ENCODE measurements at places on chromosomes 11 and 22. TPM values are rescaled to one million over a fixed set of nuclear protein-coding genes. Genes with fewer than 3 reads are reported as not detected.

DNA sequence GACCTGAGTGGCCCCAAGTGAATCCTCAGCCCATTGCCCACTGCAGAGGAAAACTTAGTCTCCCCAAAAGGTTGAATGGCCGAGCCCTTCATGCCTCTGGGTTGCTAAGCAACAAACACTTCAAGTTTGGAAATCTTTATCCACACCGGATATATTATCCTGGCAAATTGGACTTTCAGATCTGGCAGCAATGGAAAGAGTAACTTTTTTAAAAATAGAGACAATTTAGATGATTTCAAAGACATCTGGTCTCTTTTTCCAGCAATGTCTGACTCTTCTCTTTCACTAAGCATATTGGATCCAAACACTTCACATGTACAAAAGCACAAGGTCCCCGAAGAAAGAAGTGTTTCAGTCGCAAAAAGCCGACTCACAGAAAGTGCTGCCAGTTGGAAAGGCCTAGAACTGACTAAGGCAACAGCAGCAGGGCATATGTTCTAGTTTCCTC lies 505.3 kb downstream of the SOX6 start:
- no peaks in the 10 kb centered on the region for H3K4me1 ChIP-seq
- H3K27me3 ChIP-seq, result no peaks in the 10 kb centered on the region
- no peak overlapping the region for H3K27ac ChIP-seq
- no peaks in the 10 kb centered on the region for H3K36me3 ChIP-seq
- no peak overlapping the region for H3K4me3 ChIP-seq

- no peaks in the 10 kb centered on the region for H3K36me3 ChIP-seq
- H3K27ac ChIP-seq, result no peak overlapping the region
- DNase-seq, result no peak
- H3K4me3 ChIP-seq, result no peak overlapping the region
- H3K27me3 ChIP-seq, result no peaks in the 10 kb centered on the region
Measured at GRCh38 chr22:49391436-49391835, 436.2 kb downstream of the BRD1 start.

DNA sequence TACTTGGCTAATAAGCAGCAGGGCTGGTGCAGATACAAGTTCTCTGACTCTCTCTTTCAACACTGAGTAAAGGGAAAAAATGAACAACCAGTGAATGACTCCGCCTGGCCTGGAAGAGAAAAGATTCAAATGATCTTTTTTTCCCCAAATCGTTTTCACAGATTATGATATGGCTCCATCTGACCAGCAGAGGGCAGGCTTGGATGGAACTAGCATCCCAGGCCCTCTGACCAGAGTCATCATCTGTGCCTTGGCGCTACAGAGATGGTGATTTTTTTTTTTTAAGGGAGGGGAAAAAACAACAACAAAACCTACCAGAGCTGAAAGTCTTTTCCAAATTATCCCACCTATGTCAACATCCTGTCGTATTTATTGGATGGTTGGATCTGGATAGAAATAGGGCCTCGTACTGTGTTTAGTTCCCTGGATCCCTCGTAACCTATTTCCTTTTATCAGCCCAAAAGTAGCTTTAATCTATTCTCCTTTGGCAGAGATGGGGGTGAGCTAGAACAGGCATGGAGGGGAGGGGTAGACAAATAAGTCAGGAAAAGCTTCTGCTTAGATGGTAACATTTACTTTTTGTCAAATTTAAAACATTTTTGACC lies 69.7 kb downstream of the PRSS23 start:
- H3K4me1 ChIP-seq, result no peaks in the 10 kb centered on the region
- no peaks in the 10 kb centered on the region for H3K27me3 ChIP-seq
- no peak overlapping the region for H3K4me3 ChIP-seq
- H3K27ac ChIP-seq, result no peak overlapping the region
- H3K36me3 ChIP-seq, result no peaks in the 10 kb centered on the region

GRCh38 chr11:10674440-10674855 lies 19.1 kb downstream of the IRAG1 start:
- no peak overlapping the region for H3K27ac ChIP-seq
- no peaks in the 10 kb centered on the region for H3K36me3 ChIP-seq
- peaks cover 34% of the 10 kb centered on the region for H3K4me1 ChIP-seq
- no peaks in the 10 kb centered on the region for H3K27me3 ChIP-seq
- peak; percentile 32 for DNase-seq

DNA sequence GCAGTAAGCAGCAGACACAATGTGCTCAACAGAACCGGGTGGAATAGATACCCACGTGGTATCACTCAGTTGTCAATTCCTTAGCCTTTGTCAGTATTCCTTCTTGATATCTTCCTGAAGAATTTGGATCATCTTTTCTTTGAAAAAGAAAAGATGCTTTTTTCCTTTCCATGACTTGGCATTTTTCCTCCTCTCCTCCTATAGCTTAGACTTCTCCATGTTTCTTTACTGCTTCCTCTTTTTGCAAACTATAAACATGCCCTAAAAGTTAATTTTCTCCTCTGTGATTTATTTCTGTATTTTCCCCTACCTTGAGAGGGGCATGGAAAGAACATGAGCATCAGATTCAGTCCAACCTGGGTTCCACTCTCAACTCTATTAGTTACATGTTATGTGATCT lies 11.7 kb downstream of the CBLIF start:
- H3K36me3 ChIP-seq, result no peaks in the 10 kb centered on the region
- no peaks in the 10 kb centered on the region for H3K27me3 ChIP-seq
- no peak overlapping the region for H3K27ac ChIP-seq
- no peak overlapping the region for H3K4me3 ChIP-seq

DNA sequence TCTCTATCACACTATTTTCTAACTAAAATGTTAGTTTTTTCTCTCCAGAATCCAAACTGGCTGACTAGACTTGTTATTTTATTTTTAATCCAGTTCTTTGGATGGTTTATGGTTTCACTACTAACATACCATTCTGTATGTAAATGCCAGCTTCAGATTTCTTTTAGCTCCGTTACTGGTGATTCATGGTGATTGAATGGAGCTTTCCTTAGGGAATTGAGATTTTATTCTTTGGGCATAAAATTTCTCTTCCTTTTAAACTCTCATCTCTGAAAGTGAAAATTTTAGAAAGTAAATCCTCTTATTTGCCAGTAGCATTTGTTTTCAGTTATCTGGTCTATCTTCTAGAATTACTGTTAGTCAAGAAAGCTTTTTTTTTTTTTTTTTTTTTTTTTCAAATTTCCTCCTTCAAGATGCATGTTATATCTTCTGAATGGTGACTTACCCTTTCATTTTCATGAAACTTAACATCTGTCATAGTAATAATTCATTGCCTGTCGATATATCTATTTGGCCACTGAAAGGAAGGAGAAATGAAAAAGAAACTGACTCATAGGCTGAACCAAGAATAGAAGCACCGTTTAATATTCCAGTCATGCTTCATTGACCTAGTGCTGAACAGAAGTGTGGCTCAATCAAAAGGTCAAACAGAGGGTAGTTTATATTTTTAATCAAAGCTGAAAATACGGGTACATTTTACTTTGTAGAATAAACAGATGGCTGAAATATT lies 6.4 kb downstream of the ENDOD1 start:
- H3K36me3 ChIP-seq, result no peaks in the 10 kb centered on the region
- peaks cover 4% of the 10 kb centered on the region for H3K4me1 ChIP-seq
- H3K27ac ChIP-seq, result no peak overlapping the region

Gene TEX54
- polyA plus RNA-seq, result not detected

Gene CD3D
- polyA plus RNA-seq, result not detected
